ENCODE measurements at places on chromosomes 4 and X. TPM values are rescaled to one million over a fixed set of nuclear protein-coding genes. Genes with fewer than 3 reads are reported as not detected.

Gene GSTCD
- total RNA-seq, result 22.4 TPM

GRCh38 chr4:14827111-14827510, 175.2 kb upstream of the CPEB2 start:
- no peak overlapping the region for H3K4me3 ChIP-seq
- H3K27me3 ChIP-seq, result no peaks in the 10 kb centered on the region
- no peaks in the 10 kb centered on the region for H3K4me1 ChIP-seq
- no peak overlapping the region for H3K27ac ChIP-seq
- no peaks in the 10 kb centered on the region for H3K36me3 ChIP-seq

DNA sequence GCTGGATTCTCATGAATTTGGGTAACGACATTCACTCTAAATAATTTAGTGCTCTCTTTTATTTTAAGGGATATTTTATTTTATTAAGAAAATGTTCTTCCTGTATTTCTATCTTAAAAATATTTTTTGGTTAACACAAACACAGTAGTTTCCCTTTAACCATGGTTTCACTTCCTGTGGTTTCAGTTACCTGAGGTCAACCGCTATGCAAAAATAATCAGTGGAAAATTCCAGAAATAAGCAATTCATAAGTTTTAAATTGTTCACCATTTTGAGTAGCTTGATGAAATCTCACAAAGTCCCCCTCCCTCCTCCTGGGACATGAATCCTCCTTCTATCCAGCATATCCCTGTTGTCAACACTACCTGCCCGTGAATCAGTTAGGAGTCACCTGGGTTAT, 71.4 kb downstream of the GBA3 start:
- H3K27ac ChIP-seq, result no peak overlapping the region
- no peaks in the 10 kb centered on the region for H3K36me3 ChIP-seq
- DNase-seq, result no peak
- H3K4me1 ChIP-seq, result no peaks in the 10 kb centered on the region
- H3K4me3 ChIP-seq, result no peak overlapping the region

GRCh38 chr4:28310926-28311325, 1450.3 kb downstream of the STIM2 start:
- no peaks in the 10 kb centered on the region for H3K4me1 ChIP-seq
- no peak overlapping the region for H3K27ac ChIP-seq
- H3K36me3 ChIP-seq, result no peaks in the 10 kb centered on the region
- no peak for DNase-seq
- H3K4me3 ChIP-seq, result no peak overlapping the region
- H3K27me3 ChIP-seq, result no peaks in the 10 kb centered on the region

DNA sequence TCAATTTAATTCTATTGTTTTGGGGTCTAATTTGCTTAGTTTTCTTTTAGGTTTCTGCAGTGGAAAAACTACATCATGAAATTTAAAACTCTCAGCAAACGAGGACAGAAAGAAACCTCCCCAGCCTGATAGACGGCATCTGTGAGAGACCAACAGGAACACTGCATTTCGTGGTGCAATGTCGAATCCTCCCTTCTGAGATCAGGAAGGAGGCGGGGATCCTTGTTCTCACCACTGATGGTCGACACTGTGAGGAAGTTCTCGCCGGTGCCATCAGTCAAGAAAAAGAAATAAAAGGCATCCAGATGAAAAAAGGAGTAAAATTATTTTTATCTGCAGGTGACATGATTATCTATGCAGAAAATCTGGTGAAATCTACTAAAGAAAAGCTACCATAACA, 16.5 kb downstream of the GAK start:
- no peak overlapping the region for H3K27ac ChIP-seq
- peaks cover 12% of the 10 kb centered on the region for H3K36me3 ChIP-seq
- H3K4me1 ChIP-seq, result peaks cover 22% of the 10 kb centered on the region
- DNase-seq, result no peak
- H3K27me3 ChIP-seq, result no peaks in the 10 kb centered on the region

DNA sequence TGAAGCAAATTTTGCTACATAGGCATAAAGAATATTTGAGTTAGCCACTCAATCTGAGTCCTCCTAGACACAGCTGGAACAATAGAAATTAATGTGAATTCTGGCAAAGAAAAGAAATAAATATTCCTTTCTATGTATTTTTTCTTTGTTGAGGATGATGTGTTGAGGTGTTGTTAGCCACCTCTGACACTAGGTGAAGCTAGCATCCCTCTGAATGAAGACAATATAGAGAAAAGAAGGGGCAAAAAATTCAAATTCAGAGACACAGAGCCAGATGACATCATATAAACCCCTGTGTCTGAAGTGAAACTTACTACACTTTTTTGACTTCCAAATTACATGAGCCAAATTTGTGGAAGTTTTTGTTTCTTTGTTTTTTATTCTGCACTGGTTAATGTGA, 34.6 kb upstream of the TMPRSS11D start:
- no peak overlapping the region for H3K27ac ChIP-seq
- H3K4me1 ChIP-seq, result no peaks in the 10 kb centered on the region
- H3K27me3 ChIP-seq, result no peaks in the 10 kb centered on the region
- no peak for DNase-seq

DNA sequence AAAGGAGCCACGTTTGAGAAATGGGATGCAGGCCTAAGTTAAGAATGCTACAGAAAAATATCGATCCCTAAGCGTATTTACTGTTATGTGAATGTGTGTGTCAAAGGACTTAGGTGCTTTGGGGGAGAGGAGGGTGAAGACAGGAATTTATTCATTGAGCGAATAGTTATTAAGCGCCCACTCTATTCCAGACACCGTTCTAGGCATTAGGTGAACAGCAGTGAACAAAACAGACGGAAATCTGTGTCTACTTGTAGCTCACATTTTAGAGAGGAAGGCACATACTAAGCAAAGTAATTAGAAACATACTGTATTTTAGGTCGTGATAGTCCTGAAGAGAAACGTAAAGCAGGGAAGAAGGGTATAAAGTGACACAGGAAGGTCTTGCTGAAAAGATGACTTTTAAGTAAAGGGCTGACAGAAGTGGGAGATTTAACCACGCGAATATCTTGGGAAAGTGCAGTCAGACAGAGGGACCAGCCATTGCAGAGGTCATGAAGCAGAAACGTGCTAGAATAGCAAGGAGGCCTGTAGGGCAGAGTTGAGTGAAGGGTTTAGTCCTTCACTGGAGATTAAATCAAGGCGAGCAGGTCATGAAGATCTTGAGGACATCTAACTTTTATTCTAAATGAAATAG, 541 bp downstream of the AIMP1 start:
- DNase-seq, result no peak
- peaks cover 27% of the 10 kb centered on the region for H3K4me1 ChIP-seq
- H3K36me3 ChIP-seq, result no peaks in the 10 kb centered on the region
- H3K27ac ChIP-seq, result peak overlapping the region; percentile 99

DNA sequence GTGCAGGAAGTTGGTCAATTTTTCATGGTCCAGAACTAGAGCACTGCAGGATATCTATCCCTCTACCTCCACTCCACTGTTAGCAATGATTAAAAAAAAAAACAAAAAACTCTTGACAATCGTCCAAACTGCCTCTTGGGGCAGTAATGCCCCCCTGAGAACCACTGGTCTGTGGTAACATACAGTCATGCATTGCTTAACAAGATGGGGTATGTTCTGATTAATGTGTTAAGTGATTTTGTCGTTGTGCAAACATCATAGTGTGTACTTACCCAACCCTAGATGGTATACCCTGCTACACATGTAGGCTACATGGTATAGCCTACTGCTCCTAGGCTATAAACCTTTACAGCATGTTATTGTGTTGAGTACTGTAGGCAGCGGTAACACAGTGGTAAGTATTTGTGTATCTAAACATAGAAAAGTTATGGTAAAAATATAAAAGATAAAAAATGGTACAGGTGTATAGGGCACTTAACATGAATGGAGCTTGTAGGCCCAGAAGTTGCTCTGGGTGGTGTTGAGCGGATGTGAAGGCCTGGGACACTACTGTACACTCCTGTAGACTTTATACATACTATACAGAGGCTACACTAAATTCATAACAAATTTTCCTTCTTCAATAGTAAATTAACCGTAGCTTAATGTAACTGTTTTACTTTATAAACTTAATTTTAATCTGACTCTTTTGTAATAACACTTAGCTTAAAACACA, 34.1 kb downstream of the ART3 start:
- no peaks in the 10 kb centered on the region for H3K4me1 ChIP-seq
- no peak overlapping the region for H3K4me3 ChIP-seq
- no peak overlapping the region for H3K27ac ChIP-seq
- no peaks in the 10 kb centered on the region for H3K36me3 ChIP-seq
- no peaks in the 10 kb centered on the region for H3K27me3 ChIP-seq
